ENCODE measurements at places on chromosomes 12 and 14.

DNA sequence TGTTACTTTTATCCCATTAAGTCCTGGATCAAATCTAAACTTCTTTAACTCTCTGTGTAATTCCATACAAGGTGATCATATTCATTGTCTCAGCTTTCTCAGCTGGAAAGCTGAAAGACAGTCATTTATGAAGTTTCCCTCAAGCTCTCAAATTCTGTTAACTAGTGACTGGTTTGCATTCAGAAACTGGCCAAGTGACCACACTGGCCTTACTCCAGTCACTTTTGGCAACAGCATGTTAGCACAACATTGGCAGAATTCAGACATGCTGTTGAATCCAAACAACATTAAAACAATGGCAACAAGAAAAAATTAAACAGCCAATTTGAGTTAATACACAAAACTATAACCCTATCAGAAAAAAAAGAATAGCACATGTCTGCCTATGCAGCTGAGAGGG, 343.3 kb downstream of the MDGA2 start:
- no peak for DNase-seq

- no peak for DNase-seq
Observed at GRCh38 chr12:19909418-19909817, 458.9 kb upstream of the PDE3A start.

- DNase-seq, result no peak
Observed at GRCh38 chr14:50961605-50962221, 17.4 kb upstream of the PYGL start.

DNA sequence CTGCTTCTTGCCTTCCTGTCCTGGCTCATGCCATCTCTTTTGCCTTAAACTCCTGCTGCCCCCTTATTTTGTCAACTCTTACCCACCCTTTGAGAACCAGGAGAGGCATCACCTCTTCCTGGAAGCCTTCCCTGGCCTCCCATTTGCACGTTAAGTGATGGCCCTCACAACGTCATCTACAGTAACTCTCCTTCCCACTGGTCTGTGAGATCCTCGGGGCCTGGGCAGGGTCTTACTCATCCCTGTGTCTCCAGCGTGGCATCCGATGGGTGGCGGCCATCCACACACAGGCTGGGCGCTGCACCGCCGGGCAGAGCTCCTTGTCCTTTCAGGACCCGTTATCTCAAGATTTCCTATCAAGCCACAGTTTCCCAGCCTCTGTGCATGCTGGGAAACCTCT, 16.8 kb upstream of the CACNA2D4 start:
- no peak for DNase-seq

DNA sequence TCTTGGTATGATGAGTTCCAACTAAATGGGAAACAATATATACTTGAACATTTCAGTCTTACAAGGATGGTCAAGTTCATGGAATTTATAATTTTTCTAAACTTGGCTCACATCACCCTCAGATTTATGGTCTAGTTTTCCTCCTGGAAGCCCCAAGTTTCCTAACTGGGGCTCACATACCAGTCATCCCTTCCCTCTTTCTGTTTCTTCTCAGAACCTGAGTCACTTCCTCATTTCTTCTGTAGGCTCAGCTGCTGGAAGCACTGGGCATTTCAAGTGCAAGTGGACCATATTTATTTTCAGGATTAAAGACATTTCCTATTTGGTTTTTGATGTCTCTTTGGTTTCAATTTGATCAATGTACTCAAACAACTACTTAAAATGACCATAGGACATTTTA, 55.4 kb downstream of the GRIP1 start:
- no peak for DNase-seq

- DNase-seq, result no peak
Observed at GRCh38 chr12:7695237-7695560, 376 bp downstream of the GDF3 start.
